COLO829 (cell line): ENCODE measurements at places on chromosomes 16 and 17.

- DNase-seq: no peak
These were observed 56.8 kb downstream of the MED13 start for GRCh38 chr17:62008294-62008693.

DNA sequence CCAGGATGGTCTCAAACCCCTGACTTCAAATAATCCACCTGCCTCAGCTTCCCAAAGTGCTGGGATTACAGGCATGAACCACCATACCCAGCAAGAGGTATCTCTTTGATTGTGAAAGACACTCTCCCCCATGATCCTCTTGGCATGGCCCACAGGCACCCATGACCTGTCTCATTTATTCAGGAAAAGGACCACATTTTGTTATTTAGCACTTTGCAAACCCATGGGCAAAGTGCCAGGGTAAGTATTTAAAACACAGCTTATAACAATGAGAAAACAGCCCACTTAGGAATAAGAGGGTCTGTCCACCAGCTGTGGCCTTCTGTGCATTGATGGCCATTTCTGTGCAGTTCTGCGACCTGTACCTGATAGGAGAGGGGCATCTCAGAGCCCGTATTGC, 12.8 kb upstream of the AKTIP start:
- no peak for DNase-seq

- no peak for DNase-seq
These were observed 42.0 kb upstream of the XYLT1 start for GRCh38 chr16:17512636-17513220.

DNA sequence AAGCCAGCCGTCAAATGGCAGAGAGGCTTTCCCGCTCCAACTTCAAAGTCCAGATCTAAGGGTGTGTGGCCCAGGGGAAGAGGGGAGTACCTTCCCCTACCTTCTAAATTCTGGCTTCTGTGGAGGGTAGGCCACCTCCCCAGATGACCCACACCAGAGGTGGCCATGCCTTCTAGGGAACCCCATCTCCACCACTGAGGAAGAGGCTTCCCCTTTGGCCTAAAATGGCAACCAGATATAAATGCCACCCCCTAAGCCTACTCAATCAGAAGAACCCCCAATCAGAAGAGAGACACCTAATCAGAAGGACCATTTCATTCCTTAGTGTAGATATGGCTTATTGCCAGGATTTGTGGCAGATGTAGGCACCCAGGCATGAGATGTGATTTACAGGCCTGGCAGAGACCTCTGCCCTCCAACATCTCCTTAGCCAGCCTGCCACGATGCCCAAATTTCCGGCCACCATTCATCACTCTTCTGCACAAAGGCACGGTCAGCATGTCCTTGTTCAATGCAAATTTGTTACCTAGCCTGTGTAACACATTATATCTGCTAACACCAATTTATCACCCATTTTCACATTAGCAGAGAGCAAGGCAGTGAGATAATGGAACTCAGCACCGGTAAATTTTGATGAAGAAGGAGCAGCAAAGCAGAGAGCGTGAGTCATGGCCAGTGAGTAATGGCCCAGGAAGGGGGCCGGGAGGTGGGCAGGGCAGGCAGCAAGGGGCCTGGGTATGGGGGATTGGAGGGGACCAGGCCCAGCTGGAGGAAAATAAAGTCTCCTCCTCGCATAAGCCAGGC, 1.2 kb upstream of the MGAT5B start:
- DNase-seq: no peak

GRCh38 chr17:47119746-47120520, 69.2 kb downstream of the CDC27 start:
- DNase-seq: peak; percentile 8

DNA sequence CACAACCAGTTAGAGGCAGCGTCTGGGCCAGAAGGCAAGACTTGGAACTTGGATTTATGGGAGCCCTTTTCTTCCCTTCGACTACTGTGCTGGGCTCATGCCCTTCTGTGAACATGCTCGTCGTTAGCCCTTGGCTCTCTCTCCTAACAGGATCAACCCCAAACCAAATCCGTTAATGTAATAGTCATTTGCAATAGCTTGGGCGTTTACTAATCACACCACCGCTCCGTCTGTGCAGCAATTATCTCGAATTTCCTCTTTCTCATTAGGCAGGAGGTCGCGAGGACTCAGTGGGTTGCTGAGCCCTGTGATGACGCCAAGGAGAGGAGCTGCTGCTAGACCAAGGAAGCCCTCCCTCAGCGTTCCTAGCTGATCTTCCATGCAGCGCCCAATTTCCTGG, 114.7 kb downstream of the ENGASE start:
- DNase-seq: no peak

- no peak for DNase-seq
These were observed 22.5 kb downstream of the ELAC2 start for GRCh38 chr17:12995106-12995895.

- DNase-seq: no peak
These were observed 161.1 kb upstream of the NOG start for GRCh38 chr17:56432443-56432842.

DNA sequence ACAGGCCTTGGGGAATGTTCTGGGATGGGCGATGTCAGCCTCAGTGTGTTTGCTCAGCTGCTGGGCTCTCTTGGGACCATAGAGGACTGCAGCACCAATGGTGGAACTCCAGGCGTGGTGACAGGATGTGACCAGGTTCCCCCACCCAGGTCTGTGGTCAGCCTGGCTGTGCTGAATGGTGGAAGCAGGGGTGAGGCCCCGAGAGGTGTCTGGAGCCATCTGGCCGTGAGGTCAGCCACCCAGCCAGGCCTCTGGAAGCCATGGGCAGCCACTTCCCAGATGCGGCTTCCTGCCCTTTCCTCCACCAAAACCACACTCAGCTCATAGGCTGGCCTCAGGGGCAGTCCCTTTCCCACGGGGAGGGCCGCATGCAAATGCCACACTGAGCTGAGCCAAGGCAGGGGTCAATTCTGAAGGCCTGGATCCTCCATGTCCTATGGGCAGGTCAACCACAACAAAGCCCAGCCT, 7.8 kb upstream of the MAPK7 start:
- DNase-seq: no peak

- no peak for DNase-seq
These were observed 82.8 kb downstream of the TBC1D16 start for GRCh38 chr17:79952901-79953300.

GRCh38 chr16:4426021-4426684, 485 bp downstream of the DNAJA3 start:
- DNase-seq: no peak

GRCh38 chr16:89827383-89828198, 684 bp upstream of the SPIRE2 start:
- DNase-seq: no peak

GRCh38 chr17:59483860-59484259, 81.5 kb upstream of the DHX40 start:
- DNase-seq: no peak
